NCI-H774 (cell line): ENCODE measurements at places on chromosomes 6 and 20.

DNA sequence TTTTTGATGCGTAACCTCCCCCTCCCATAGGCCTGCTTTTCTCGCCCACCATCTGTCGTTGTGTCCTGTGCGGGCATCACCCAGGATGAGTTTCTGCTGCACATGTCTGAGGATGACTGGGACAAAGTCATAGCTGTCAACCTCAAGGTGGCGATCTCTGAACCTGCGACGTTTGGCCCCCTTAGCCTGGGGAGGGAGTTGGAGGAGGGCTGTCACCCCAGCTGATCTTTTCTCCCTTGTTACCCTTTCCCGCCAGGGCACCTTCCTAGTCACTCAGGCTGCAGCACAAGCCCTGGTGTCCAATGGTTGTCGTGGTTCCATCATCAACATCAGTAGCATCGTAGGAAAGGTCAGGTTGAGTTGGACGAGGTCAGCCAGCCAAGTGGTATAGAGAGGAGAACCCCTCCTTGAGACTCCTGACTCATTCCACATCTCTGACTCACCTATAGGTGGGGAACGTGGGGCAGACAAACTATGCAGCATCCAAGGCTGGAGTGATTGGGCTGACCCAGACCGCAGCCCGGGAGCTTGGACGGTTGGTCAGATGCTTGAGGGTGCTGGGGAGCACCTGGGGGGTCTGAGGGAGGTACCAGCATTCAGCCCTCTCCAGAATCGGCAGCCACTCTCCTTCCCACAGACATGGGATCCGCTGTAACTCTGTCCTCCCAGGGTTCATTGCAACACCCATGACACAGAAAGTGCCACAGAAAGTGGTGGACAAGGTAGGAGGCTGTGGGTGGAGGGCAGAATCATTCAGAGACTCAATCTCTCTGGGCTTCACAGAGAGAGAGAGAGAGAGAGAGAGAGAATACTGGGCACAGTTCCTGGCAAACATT is 954 bp downstream of the HSD17B8 start:
- no peak for DNase-seq

GRCh38 chr20:17097603-17098002 is 129.2 kb upstream of the PCSK2 start:
- DNase-seq: no peak

DNA sequence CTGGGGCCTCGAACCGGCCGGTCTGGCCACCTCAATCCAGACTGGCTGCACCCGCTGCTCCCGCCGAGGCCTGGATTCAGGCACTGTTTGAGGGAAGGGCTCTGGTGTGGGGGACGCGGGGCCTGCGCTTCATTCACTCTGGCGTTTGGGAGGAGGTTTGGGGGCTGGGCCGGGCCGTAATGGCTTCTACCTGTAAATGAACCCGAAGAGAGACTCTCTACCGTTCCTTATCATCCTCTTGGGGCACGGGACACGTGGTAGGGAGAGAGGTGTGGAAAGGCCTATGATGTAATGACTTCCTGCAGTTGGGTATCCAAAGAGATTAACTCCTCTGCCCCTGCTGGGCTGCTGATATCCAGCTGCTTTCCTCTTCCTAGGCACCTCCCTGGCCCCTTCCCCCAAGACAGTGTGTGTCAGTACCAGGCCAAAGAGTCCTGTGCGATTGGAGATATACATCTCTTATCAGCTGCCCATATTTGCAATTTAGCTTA is 1.8 kb downstream of the FOXO3 start:
- peak; percentile 21 for DNase-seq

DNA sequence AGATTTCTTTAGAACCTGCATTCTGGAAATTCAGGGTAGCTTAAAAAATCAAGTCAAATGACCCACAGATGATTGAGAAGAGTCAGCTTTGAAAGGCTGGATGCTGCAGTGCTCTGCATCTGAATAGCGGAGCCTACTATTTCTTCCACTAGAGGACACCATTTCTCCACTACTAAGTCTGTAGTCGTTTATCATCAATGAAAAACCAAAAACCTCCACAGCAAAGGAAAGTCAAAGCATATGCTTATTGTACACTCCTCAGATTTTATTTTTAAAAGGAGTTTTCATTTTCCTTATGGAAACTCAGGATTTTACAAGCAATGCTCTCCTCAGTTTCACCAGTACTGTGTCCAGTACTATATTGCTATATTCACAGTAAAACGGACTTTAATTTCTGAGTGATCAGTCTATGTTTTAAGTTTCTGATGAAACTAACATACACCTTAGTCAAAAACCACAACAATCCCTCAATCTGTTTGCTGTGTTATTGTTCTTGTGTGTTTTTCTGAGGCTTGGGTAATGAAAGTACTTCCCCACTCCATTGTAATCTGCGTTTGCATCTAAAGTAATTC is 50.5 kb upstream of the ENPP5 start:
- peak; percentile 44 for DNase-seq

- DNase-seq: no peak
These were observed 35.1 kb downstream of the MAP3K5 start for GRCh38 chr6:136757150-136757549.

DNA sequence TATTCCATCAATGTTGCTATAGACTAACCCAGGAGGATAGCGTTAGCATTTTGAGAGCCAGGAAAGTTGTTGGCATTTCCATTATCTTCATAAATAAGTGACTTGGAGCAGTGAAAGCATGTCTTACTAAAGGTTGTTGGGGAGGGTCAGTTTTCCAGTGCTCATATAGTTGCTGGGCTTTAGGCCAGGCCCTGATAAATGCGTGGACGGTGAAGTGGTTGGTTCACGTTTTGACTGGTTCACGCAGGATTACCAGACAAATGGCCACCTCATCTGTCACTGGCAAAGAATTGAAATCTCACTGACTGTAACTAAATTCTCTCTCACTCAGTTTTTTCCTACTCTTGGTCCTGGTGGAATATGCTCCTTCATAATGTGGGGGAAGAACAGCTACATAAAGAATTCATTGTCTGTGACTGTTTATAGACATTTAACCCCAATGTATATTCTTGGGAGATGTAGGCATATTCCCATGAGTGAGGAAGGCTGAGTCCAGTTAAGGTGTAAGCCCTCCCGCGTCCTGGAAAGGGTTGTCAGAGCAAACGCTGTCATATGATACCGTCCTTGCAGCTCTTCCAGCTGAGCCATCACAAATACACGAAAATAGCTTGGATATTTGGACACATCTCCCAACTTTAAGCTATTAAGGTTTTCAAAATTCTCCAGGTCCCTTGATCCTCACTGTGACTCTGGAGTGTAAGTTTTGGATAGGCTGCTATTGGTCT is 27.8 kb downstream of the LRRC1 start:
- no peak for DNase-seq

DNA sequence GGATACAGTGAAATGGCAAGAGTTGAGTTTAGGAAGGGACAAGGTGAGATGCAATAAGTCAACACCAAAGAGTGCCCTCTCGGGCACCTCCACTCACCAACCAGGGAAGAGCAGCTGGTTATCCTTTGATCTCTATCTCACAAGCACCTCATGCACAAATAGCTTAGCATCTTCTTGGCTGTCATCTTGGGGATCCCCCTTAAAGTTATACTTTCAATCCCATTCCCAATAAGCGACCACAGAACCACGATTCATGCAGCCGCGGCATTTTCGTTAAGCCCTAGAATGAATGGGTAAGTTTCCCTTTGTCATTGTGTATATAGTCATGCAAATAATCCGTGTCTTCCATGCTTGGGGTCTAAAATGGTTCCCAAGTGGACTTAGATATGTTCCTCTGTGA is 73.5 kb downstream of the ADTRP start:
- DNase-seq: no peak

DNA sequence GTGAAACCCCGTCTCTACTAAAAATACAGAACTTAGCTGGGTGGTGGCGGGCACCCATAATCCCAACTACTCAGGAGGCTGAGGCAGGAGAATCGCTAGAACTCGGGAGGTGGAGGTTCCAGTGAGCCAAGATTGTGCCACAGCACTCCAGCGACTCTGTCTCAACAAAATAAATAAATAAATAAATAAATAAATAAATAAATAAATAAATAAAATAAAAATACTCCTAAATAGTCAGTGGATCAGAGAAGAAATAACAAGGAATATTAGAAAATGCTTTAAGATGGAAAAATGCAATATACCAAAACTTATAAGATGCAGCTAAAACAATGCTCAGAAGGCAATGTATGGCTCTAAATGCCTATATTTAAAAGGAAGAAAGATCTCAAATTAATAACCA is 39.0 kb upstream of the SASH1 start:
- no peak for DNase-seq

DNA sequence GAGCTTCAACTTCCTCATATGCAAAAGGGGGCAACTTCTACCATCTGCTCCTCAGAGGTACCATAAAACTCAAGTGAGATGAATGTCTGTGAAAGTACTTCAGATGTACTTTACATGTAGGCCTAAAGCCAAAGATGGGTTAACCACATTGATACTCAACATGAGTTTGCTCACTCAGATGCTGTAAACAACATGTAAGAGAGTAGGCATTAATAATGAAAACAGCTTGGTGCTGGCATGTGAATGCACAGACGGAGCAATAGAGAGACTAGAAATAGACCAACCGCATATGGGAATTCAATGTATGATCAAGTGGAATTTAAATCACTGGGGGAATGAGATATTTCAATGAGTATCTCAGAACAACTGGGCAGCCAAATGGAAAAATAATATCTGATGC is 143.8 kb upstream of the CDYL start:
- no peak for DNase-seq

GRCh38 chr6:33080127-33081089 is 4.6 kb downstream of the HLA-DPB1 start:
- DNase-seq: no peak

GRCh38 chr20:51422514-51423289 is 119.8 kb downstream of the NFATC2 start:
- no peak for DNase-seq

- DNase-seq: no peak
These were observed 618.6 kb downstream of the EPM2A start for GRCh38 chr6:145116591-145117178.

DNA sequence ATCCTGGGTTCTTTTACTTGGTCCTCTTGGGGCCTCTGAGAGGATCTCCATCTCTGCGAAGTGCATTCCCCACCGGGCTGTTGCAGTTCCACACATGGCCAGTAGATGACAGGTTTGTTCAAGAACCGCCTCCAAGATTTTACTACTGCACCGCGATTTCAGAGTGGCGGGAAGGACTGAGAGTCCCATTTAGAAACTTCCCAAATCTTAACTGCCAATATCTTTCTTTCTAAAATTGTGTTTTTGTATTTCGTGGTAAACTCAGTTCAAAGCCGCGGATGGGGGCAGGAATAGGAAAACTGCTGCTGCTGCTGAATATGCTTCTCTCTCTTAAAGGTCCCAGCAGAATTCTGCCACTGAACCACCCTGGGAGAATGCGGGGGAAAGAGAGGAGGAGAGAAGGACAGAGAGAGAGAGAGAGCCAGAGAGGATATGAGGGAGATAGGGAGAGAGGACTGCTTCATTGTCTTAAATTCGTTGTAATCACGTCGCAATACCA is 8.6 kb upstream of the BTNL2 start:
- peak; percentile 33 for DNase-seq

DNA sequence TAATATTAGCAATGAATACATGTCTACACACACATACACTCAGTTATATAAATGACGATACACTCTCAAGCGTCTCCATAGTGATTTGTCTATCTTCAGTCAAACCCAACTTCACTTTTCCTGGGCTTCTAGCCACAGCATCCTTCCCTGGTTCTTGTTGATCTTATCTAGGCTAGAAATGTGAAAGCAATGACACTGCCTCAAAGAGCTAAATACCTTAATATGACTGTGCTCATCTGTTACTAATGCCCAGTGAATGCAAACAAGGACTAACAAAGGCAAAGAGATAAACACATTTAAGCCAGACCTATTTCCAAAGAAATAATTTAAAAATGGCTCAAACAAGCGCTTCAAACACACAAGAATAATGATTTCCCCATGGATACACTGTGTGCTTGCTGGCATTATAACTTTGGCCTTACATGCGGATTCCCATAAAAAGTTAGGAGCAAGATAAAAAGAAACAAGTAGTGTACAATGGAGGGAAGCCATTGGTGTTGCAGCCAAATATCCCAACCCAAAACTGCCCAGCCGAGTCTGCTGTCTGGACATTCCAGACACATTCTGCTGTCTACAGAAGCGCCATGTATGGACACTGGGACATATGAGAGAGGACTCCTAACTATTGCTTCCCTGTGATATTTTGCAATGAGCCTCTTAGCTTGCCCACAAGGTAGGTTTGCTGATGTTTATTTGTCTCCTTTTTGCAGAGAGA is 19.5 kb upstream of the DAAM2 start:
- DNase-seq: no peak

DNA sequence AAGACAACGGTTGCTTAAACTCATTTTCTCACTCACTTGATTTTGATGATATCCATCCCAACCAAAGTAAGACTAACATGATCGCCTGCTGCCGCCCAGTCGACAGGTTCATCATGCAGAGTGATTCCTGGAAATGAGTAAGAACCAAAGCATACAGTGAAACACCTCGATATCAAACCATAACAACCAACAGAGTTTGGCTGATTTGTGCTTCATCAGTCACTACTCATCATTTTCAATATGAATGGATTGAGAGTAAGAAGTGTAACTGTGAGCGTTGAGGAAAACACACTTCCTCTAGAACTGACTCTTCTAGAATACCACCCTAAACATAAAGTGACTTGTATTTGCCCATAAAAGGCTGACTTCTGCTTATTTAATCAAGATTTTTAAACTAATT is 29.2 kb upstream of the ALDH8A1 start:
- DNase-seq: no peak

- no peak for DNase-seq
These were observed 95.0 kb downstream of the SAMD5 start for GRCh38 chr6:147603392-147604081.

GRCh38 chr6:157981395-157982101 is at the start of gene SYNJ2:
Gene SYNJ2, plus strand, starts transcription at chr6:157981863. Its CDS starts 99 bp downstream, at chr6:157981962.
- DNase-seq: peak; percentile 78

DNA sequence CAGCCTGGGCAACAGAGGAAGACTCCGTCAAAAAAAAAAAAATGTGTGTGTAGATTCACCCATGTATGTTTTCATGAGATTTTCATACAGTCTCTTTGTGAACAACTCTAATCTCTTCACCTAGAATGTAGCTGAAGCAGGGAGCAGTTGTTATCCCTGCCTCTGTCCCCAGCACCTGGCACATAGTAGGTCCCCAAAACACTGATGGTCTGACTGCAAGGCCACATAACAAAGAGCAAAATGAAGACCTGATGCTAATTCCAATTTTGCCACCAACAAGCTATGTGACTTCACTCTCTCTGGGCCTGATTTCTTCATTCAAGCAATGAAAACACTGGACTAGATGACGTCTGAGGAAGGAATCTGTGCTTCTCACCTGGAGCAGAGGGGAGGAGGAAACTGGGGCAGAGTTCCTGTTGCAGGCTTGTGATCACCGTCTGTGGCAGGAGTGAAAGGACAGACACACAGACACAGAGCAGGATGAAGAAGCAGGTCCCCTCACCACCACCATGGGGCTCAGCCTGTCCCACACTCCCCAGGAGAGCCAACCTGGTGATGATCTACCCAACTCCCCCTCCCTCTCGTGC is 4.6 kb downstream of the SLC44A4 start:
- DNase-seq: no peak

DNA sequence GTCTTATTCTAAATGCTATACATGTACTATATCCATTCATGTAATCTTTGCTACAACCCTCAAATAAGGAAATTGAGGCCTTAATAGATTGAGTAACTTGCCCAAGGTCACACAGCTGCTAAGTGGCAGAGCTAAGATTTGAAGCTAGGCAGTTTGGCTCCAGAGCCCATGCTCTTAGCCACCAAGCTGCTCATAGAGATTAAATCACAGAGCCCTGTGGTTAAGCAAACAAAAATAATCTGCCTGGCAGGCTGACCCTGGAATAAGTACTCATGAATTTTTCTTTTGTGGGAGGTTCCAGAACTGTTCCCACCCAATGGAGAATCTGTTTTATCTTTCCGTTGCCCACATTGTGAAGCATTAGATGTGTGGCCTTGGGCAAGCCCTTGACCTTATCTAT is 7.4 kb downstream of the AAR2 start:
- no peak for DNase-seq
